Activated CD4-positive, alpha-beta memory T cell treated with anti-CD3 and anti-CD28 coated beads for 36 hours (primary cell): ENCODE measurements at places on chromosomes 6 and 20. TPM values are rescaled to one million over a fixed set of nuclear protein-coding genes. Genes with fewer than 3 reads are reported as not detected.

MMUT gene
- total RNA-seq: 16.9 TPM

CALHM4 gene
- not detected for total RNA-seq

C6orf141 gene
- total RNA-seq: 1.0 TPM

FLRT3 gene
- not detected for total RNA-seq

ETV7 gene
- total RNA-seq: 5.9 TPM

RNASET2 gene
- total RNA-seq: 62.5 TPM

- DNase-seq: no peak
These were observed 66.3 kb upstream of the DST start for GRCh38 chr6:56708810-56709597.

DNA sequence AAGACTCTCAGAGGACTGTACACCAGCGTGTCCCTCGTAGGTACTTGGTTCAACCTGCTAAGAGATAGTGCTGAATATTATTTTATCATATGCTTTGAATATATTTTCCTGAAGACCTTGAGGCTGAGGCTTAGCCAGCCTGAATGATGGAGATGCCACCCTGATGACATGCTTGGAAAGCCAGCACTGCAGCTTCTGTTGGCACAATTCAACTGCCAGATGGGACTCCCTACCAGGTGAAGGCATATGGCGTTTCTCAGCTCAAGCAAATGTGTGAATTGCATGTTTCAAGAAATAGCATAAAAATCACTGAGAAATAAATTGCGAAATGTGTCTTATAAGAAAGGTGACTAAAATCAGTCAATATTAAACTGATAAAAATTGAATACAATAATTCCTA lies 228.1 kb upstream of the CST7 start:
- no peak for DNase-seq

DNA sequence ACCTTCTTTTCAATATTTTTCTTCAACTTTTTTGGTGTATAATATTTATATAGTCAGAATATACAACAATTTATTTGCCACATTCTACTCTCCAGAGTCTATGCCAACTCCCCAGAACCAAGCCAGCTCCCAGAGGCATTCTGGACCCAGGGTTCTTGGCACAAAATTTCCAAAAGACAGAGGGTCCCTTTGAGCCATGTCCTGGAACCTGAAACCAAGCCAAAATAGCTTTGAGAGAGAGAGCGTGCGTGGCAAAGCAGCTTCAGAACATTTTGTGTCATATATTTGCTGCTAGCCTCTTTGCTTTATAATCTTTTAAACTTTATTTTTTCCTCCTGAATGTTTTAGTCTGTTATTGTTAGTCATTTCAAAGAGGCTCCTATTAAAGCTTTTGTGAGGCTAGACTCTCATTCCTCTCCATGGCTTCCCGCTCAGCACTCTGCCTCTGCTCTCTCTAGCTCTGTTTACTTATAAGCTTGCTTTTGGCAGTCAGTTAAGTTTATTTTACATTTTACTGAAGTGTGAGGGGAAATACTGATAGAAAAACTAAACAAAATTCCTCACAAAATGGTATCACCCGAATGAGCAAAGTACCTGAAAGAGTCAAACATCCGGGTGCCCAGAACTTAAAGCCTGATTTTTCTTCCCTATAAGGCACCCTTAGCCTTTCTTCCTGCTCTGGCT lies 605.1 kb upstream of the ID4 start:
- DNase-seq: no peak
